HFF-Myc (cell line): ENCODE measurements at places on chromosomes 4 and X.

DNA sequence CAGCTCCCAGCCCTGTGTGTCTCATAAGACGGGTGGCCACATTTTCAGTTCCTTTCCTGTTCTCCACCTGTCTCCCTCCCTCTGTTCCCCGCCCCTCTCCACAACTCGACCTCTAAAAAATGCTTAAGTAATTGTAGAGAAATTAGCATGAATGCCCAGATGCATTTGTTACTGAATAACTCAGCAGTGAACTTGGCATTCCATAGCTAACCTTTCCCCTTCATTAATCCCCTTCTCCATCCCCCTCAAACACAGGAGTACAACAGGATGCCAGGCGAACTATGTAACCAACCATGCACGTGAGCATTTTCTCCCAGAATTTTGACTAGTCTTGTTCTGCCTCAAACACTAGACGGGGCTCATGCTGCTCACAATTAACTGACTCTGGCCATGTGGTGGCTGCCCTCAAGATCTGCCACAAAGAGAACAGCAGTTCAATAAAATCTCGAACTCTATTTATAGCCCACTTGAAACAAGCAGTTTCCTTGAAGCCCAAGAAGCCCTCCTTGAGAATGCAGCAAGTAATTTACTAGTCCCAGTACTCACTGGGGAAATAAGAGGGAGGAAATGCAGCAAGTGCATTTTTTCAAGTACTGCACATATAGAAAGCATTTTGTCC lies 351.2 kb downstream of the ARHGAP24 start:
- DNase-seq, result peak; percentile 62

DNA sequence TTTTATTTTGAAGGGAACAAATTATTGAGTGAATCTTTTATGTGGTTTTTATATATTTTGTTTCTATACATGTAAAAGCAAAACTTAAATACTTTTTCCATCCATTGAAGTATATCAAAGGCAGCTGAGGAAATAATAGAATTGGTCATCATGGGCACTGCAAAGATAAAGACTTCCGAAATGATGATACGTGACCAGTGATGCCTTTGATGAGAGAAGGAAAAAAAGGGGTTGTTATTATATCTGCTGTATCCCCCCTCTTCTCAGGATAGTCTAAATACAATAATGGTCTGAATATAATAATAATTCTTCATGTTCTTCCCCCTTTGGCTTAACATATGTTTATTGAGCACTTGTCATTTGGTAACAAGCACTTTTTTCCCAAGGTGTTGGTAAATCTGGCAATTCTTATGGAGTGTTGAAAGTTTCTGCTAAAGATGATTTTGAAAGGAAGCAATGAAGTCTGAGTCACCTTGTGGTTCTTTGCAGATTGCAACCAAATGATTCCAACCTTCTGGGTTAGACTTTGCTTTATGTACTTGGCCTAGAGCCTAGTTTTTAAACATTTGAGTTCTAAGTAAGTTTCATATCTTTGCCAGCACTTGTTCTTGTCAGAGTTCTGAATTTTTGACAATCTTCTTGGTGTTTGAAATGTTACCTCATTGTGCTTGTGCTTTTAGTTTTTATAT lies 60.8 kb downstream of the USP9X start:
- peak; percentile 52 for DNase-seq

- no peak for DNase-seq
These were observed 65.6 kb downstream of the MCF2 start for GRCh38 chrX:139642241-139642927.

- no peak for DNase-seq
These were observed 47.5 kb downstream of the TBC1D14 start for GRCh38 chr4:6957148-6957520.

DNA sequence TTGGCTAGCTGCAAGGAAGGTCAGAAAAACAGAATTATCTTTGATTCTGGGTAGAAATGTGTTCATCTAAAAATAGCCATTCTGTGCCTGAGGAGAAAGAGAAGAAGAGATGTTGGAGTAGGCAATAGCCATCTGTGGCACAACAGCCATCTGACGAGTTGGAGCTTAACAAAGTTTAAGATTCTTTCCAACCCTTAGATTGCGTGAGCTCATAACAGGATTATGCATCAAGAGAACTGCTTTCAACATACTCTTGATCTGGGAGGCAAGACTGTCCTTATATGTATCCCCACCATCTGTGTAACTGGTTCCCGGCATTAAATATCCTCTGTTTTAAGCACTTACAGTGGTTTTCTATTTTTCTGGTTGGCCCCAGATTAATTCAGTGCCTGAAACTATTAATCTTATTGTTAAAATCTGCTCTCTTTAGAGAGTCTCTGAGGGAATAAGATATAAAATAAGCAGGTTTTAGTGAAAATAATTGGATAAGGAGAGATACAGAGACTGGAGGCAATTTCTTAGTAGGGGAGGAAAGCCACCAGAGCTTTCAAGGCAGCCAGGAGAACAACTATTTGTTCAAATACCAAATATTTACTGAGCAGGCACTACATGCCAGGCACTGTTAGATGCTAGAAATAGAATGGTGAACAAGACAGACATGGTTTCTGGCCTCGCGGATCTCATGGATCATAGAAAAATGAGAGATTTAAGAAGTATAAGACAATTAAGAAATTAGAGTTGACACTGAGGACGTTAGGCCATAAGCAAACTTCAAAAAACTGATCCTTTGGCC lies 398.0 kb downstream of the SMARCA1 start:
- no peak for DNase-seq

DNA sequence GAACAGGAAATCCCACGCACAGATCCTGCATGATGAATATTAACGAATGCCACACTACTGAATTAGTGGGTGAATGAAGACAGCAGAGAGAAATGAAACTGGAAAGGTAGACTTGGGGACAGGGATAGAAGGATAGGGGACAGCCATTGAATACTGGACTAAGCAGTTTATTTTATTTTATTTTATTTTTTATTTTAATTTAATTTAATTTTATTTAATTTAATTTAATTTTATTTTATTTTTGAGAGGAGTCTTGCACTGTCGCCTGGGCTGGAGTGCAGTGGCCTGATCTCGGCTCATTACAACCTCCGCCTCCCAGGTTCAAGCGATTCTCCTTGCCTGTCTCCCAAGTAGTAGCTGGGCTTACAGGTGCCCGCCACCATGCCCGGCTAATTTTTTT lies 385.2 kb downstream of the GPAT3 start:
- no peak for DNase-seq

DNA sequence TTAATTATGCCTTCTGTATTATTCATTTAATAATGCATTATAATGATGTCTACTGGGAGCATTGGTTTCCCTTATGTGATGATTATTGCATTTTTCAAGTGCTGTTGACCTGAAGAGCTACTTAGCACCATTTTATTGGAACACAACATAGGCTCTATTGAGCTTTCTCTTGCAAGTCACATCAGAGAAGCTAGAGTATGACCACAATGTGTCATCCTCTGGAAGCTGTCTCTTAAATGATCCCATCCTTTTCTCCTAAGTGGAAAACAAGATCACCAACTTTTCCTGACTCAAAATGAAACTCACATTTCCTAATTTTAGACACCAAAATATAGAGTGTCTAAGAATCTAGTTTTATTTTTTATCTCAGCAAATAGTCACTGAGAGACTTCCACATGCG lies 1451.9 kb downstream of the PCDH7 start:
- DNase-seq, result no peak

GRCh38 chr4:94758141-94758699 lies 465 bp downstream of the BMPR1B start:
- no peak for DNase-seq

DNA sequence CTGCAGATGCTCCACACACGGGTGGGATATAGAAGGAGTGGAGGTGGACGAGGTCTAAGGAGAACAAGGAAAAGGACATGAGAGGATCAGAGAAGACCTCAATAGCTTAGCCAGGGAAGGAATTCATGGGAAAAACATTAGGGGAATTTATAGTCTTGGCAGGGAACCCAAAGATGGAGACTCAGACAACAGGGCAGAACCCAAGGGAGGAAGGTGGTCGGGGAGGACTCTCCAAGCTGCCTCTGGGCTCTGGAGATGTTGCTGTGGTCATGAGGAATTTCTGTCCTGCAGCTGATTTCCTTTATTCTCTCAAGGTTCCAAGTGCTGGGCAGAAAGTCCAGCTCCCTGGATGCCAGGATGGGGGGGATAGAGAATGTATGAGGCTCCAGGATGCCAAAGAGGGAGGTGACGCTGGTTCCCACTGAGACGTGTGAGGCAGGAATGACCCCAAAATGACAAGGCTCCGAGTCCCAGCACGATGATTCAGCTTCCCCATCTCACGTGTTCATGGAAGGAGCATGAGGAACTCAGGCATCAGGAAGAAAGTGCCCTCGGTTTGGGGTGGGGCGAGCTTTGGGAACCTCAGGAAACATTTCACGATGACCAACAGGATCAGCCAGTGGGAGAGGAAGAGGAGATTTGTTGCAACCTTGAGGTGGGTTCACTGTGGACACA lies 57.0 kb upstream of the PPP2R3B start:
- no peak for DNase-seq

GRCh38 chr4:53586121-53586816 lies 5.0 kb downstream of the LNX1 start:
- DNase-seq, result peak; percentile 26

DNA sequence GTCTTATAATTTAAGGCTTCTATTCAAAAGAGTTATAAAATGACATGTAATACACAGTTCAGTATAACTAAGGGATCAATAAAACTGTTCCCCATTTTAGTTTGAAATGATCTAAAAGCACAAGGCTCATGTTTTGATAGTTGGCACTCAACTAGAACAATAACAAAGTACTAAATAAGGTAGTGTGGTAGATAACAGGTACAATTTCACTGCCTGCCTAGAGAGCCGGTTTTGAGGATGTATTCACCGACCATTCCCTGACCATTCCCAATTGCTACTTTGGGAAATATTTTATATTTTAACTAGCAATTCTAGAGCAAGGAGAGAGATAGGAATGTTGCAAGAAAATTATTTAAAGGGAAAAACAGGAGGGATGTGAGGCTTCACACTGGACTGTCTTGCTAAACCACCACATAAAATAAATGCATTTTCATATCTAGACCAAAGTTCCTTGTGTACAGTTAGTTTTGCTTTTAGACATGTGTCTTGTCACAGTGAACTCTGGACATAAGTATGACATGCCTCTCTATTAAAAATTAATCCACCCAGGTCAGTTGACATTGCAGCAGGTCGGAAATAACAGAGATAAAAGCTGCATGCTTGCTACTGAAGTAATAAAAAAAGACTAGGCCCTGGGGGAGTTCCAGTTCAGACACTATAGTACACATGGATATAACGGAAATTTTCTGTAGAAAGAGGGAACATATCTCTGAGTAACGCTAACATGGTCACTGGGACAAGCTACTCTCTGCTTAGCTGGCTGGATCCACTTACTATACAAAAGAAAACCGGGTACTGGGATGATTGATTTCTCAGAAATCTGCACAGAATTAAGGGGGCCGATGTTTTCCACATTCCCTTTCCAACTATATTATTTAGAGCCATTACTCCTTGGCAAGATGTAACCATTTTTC lies 56.3 kb upstream of the NAP1L5 start:
- no peak for DNase-seq

DNA sequence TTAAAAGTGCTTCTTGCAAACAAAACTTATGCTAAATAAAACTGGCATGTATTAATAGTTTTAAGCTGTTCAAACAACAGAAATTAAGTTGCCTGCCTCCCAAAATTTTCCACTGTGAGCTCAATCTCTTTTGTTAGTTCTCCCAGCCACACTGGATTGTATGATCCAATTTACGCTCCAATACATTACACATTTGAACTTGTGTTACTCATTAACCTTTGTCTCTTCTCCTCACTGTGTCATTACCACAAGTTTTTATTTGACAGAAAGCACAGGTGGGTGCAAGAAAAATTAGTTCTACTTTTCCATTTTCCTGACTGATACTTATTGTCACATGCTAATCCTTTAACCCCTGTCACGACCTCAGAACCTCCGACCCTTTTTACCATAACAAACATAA lies 55.5 kb downstream of the SHISA3 start:
- DNase-seq, result no peak

DNA sequence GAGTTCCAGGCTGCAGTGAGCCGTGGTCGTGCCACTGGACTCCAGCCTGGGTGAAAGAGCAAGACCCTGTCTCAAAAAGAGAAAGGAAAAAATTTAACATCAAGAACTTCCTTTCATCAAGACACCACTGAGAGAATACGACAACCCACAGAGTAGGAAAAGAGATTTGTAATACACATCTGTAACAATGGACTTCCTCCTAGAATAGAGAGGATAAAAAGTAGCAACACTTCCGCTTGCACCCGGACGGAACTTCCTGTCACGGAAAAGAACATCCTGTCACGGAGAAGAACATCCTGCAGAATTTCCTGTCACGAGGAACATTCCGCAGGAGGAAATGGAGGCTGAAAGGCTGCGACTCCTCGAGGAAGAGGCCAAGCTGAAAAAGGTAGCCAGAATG lies at the start of gene DCAF4L1:
Gene DCAF4L1, plus strand, starts transcription at position 301 of the 400 bp plus-strand sequence. Its CDS starts 37 bp downstream, at position 338.
- no peak for DNase-seq

GRCh38 chrX:54715621-54716020 lies 82.4 kb downstream of the ITIH6 start:
- no peak for DNase-seq
